ENCODE measurements at places on chromosomes 7 and 10. TPM values are rescaled to one million over a fixed set of nuclear protein-coding genes. Genes with fewer than 3 reads are reported as not detected.

SKAP2 gene
- 41.8 TPM for total RNA-seq

BHLHA15 gene
- total RNA-seq, result not detected

MORN4 gene
- 1.6 TPM for total RNA-seq

METTL27 gene
- total RNA-seq, result 2.3 TPM

OLAH gene
- total RNA-seq, result not detected

ST8SIA6 gene
- 0.91 TPM for total RNA-seq

GLRX3 gene
- total RNA-seq, result 282 TPM

NUTM2E gene
- total RNA-seq, result under 0.01 TPM

LRIT1 gene
- not detected for total RNA-seq

PON1 gene
- total RNA-seq, result not detected

SPDYE5 gene
- not detected for total RNA-seq

TYW1B gene
- total RNA-seq, result 1.9 TPM

PLPP4 gene
- total RNA-seq, result 3.9 TPM

DOCK4 gene
- 17.2 TPM for total RNA-seq

CTBP2 gene
- 43.6 TPM for total RNA-seq

GSDME gene
- total RNA-seq, result 28.3 TPM

RHBDD2 gene
- 24.0 TPM for total RNA-seq

MRPS33 gene
- total RNA-seq, result 49.5 TPM

BICC1 gene
- 12.2 TPM for total RNA-seq

CASP7 gene
- total RNA-seq, result 29.0 TPM

TSPAN12 gene
- total RNA-seq, result 15.9 TPM

GHRHR gene
- total RNA-seq, result not detected

INA gene
- total RNA-seq, result 0.46 TPM

TUBAL3 gene
- total RNA-seq, result 0.23 TPM

HMX3 gene
- 3.3 TPM for total RNA-seq

GPR37 gene
- 0.65 TPM for total RNA-seq

WDR91 gene
- 3.7 TPM for total RNA-seq
